Left colon (tissue), 2 donors: ENCODE measurements at places on chromosomes 3 and 15.

GRCh38 chr3:184154885-184155643 is at the start of gene DVL3:
Gene DVL3, plus strand, starts transcription at chr3:184155377. Its CDS starts 259 bp downstream, at chr3:184155636.
- DNase-seq = peak; percentile 72

DNA sequence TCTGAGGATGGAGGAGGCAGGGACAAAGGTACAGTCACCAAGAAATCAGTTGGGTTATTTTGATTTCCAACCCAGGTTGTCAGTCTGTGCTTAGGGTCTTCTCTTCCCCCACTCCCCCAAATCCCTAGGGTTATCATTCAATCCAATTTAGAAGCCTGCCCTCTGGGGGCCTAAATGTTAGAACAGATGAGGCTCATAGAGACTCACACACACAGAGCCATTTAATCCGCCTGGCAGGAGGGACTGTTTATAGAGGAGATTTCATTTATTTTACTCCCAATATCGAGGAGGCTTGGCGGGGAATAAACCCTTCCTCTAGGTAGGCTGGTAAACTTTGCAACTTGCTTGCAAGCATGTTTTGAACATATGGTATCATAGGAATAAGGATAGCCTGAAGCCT is 52.8 kb downstream of the RHCG start:
- DNase-seq = no peak

- DNase-seq = no peak
These were observed 2.7 kb downstream of the MESP2 start for GRCh38 chr15:89778861-89779260.

GRCh38 chr3:128919988-128920387 is 40.6 kb downstream of the ACAD9 start:
- DNase-seq = no peak

GRCh38 chr15:57061696-57062095 is 143.3 kb downstream of the TCF12 start:
- DNase-seq = no peak

GRCh38 chr15:55993804-55994560 is 570 bp upstream of the NEDD4 start:
- no peak for DNase-seq

- DNase-seq = no peak
These were observed 132.3 kb downstream of the KCNAB1 start for GRCh38 chr3:156252656-156253055.

DNA sequence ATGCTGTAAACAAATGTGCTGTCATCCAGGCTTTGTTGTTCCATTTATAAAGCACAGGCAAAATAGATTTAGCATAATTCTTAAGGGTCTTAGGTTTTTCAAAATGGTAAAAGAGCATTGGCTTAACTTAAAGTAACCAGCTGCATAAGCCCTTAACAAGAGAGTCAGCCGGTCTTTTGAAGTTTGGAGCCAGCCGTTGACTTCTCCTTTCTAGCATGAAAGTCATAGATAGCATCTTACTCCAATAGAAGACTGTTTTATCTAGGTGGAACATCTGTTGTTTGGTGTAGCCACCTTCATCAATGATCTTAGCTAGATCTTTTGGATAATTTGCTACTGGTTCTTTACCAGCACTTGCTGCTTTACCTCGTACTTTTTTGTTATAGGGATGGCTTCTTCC is 297.5 kb upstream of the DCBLD2 start:
- no peak for DNase-seq

DNA sequence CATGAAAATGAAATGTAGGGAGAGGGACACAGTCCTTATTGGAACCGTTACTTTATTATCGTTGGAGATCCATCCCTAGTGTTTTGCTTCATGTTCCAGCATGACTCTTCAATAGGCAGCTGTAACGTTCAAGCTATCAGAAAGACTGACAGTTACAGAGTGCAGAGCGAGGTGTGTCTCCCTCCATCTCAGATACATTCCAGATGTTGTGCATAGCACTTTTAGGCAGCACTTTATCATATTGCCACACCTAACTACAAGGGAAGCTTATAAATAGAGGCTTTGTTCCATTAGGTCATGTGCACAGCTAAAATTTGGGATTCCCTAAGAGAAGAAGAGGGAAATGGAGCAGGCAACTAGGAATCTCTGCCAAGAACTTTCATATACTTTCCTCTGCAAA is 1009.6 kb downstream of the ROBO2 start:
- no peak for DNase-seq

GRCh38 chr3:49255112-49255511 is 21.9 kb downstream of the C3orf62 start:
- no peak for DNase-seq

DNA sequence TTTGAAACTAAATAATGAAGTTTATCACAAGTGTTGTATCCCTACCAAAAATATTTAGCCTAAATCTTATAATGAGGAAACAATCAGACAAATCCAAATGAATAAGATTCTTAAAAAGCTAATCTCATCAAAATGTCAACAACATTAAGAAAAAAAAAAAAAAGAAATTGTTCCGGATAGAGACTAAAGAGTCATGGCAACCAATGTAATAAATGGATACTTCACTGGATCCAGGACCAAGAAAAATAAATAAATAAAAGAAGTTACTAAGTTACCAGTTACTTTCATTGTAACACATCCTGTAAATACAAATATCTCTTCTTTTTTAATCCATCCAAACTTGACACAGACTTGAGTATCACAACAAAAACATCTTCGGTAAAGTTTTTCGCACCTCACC is 607 bp downstream of the MRPL47 start:
- DNase-seq = no peak

DNA sequence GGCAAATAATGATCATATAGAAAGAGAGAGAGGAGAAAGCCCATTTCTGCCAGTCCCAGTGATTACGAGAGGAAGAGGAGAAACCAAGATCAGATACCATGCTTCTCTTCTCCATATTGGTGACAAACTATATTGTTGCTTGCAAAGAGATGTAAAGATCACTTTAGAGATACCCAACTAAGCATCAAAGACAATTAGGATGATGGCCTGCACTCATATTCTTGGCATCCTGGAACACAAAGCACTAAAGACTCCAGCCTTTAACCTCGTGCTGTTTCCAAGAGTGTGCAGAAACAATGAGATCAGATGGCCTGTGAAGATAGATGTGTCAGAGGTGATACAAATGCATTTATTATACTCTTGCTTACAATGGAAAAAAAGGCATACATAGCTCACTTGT is 170.7 kb upstream of the TP63 start:
- DNase-seq = no peak

DNA sequence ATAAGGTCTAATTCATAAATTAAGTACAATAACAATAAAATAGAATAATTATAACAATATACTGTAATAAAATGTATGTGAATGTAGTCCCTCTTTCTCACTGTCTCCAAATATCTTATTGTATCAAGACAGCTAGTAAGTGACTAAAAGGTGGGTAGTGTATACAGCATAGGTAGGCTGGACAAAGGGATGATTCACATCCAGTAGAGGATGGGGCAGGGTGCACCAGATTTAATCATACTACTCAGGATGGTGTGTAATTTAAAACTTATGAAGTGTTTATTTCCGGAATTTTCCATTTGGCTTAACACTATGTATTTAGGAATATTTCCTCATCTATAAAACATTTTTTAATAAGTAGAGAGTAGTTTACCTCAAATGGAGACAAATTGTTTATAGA is 876.1 kb upstream of the CADM2 start:
- no peak for DNase-seq

DNA sequence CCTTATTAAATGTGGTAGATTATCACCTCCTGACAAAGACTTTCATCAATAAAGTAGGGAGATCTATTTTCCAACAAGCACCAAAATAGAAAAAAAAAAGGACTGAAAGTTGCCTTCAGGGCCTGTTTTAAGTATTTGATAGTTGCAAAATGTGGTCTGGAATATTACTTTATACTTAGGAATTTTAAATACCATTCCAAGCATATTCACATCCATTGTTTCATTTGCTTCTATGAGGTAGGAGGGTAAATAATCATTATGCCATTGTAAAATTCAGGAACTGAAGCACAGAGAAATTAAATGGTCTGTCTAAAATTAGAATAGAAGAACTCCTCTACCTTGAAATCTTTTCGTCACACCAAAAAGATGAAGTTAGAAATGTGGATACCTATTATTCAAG is 110.0 kb downstream of the TMCC1 start:
- DNase-seq = no peak

DNA sequence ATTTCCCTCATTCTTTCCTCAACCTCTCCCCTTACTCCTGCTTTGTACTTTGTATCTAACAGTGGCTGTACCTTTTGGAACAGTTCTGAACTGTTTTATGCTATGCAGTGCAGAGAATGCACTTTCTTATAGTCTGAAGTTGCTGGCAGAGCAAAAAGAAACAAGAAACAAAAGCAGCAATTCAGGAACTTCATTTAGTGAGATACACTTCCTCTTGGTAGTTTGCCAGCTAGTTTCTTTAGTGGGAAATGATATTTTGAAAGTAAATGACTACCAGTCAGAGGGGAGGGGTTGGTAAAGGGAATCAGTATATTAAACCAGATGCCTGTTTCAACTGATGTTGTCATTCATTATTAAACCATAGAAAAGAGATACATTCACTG is 55.0 kb upstream of the CHD2 start:
- DNase-seq = no peak

- DNase-seq = no peak
These were observed 116.9 kb upstream of the RAD18 start for GRCh38 chr3:9080163-9080562.

DNA sequence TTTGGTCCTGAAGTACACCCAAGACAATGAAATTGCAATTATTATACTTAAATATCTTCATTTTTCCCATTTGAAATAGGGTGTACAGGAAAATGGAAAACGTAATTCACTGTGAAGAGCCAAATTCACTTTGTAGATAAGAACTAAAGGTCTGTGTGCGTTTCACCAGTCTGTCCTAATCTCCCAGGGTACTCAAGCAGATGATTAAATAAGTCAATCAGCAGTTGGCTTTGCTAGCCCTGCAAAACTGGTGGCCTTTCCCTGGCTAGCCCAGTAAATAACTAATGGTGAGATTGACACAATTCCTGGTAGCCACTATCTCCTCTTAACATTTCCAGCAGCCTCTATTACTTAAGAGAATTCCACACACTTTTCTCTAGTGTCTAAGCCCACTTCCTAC is 389.3 kb downstream of the TBL1XR1 start:
- DNase-seq = no peak

GRCh38 chr15:99090011-99090699 is 14.7 kb upstream of the SYNM start:
- no peak for DNase-seq

DNA sequence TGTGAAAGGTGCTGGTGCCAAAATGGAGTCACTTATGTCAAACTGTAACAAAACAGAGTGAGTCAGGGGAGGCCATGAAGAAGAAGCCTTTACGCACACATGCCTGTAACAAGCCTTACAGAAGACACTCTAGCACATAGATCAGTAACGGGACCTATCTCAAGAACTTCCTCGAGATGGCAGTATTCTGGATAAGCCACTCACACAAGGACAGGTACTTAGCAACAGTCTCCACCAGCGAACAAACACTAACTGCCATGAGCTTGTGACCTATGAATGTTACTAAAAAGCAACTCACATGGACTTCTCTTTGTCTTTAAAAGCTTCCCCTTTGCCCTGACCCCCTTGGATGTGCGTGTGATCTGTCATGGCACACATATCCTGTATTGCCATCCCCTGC is 235.1 kb downstream of the CD47 start:
- DNase-seq = no peak

GRCh38 chr15:98958918-98959639 is 48.5 kb downstream of the PGPEP1L start:
- no peak for DNase-seq

DNA sequence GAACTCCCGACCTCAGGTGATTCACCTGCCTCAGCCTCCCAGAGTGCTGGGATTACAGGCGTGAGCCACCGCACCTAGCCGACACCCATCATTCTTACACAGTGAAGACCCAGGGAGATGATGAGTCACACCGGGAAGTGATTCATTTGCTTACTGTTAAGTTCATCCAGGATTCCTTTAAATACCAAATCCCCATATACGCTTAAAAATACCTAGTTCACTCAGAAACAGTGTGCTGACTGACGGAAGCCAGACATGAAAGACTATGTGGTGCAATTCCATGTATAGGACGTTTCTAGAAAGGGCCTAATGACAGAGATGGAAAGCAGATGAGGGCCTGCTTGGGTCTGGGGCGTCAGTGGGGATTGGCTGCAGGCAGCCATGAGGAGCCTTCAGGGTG is 75.2 kb downstream of the APBA2 start:
- no peak for DNase-seq

- no peak for DNase-seq
These were observed 39.3 kb downstream of the TRANK1 start for GRCh38 chr3:36905545-36905944.

DNA sequence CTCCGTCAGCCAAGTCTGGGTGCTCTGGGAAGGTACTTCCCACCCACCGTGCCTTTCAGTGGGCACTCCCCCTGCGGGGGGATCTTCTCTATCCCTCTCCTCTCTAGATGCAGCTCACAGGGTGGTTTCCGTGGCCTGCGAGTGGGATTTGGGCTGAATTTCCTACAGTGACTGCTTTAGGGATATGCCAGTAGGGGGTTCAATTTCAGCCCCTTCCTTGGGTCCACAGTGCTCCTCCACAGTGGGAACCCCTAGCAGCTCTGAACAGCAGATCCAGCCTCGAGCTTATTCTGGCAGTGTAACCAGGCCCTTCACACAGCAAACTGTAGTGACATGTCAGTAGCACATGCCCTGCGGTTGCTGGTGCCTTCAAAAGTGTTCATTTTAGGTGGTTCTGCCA is 155.7 kb downstream of the CHDH start:
- no peak for DNase-seq
